ENCODE measurements at places on chromosomes 6 and 20. TPM values are rescaled to one million over a fixed set of nuclear protein-coding genes. Genes with fewer than 3 reads are reported as not detected.
A peak's percentile ranks its signal among the peaks of the same experiment; 100 is the strongest.

ADGB gene
- not detected for total RNA-seq

MRPS18B gene
- 52.4 TPM for total RNA-seq

AAR2 gene
- total RNA-seq, result 36.5 TPM

LMBRD1 gene
- total RNA-seq, result 53.4 TPM

NKX2-4 gene
- not detected for total RNA-seq

SHLD1 gene
- 6.6 TPM for total RNA-seq

CASS4 gene
- total RNA-seq, result 2.2 TPM

PRND gene
- total RNA-seq, result not detected

TSPO2 gene
- total RNA-seq, result not detected

EXOC2 gene
- total RNA-seq, result 26.5 TPM

HEY2 gene
- 2.3 TPM for total RNA-seq

CGAS gene
- 5.9 TPM for total RNA-seq

- DNase-seq, result no peak
Measured at GRCh38 chr6:167405778-167406532, 81.1 kb downstream of the TTLL2 start.

DNA sequence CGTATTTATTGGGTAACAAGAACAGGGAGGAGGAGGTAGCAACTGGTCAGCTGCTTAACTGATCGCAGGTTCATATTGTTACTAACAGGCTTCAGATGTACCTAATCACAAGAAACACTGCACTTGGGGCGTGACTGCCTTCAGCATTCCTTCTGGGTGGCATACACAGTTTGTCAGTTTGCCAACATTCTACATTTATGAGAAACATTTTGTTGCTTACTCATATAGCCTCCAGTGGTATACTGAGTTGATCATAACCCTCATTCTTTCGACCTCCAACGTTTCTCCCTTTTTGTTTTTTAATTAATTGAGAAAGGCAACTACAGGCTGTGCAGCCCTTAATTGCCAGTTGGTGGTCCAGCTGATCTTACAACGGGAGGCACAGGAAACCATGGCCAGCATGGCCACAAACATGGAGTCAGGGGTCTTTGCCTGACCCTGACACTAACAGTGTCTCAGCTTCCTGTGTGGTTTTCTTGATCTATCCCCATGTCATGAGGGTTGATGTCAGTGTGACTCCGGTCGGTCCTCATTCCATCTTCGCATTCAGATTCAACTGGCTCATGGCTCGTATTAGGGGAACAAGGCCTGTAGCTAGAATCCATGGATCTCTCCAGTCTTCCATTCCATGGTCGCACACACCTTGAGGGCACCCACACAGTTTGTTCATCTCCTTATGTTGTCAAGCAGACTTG lies 9.4 kb downstream of the EPB41L2 start:
- DNase-seq, result no peak

GRCh38 chr20:57108218-57108617 lies 158.2 kb downstream of the BMP7 start:
- DNase-seq, result no peak

- no peak for DNase-seq
Measured at GRCh38 chr6:157117431-157118095, 205.8 kb downstream of the TMEM242 start.

- no peak for DNase-seq
Measured at GRCh38 chr20:35240811-35241293, 14.4 kb downstream of the MMP24 start.

- DNase-seq, result no peak
Measured at GRCh38 chr6:73657201-73657600, 3.4 kb upstream of the SLC17A5 start.

DNA sequence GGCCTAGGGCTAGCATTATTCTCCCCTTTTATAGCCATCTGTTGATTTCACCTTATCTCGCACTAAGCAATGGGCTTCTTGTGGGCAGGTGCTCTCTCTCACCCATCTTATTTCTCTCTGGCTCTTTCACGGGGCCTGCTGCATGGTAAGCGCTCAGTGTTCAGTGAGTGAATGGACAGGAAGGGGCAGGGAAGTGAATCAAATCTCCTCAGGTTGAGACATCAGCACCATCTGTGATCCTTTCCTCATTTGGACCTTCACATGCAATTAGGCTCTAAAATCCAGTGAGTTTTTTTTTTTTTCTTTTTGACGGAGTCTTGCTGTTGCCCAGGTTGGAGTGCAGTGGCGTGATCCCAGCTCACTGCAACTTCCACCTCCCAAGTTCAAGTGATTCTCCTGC lies 76.5 kb upstream of the EZR start:
- DNase-seq, result no peak

GRCh38 chr20:45407067-45407745 lies 883 bp upstream of the DBNDD2 start:
- DNase-seq, result no peak

DNA sequence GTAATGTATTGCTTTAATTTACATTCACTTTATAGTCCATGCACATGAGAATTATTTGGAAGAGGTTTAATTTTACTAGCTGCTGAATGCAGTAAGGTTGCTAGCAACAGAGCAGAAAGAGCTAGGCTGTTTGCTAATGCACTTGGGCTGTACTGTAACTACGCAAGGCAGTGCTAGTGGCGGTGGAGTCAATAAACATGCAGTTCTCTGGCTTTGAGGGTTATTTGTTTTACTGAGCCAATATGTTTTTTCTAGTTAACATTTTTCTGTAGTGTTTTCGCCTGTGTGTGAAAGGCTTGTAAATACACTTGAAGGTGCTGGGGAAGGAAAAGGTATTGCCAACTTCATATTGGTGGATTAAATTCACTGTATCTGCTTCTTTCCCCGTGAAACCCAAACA lies 112.8 kb downstream of the BTBD3 start:
- DNase-seq, result no peak

GRCh38 chr6:137728386-137729349 lies 138.4 kb upstream of the TNFAIP3 start:
- DNase-seq, result no peak

- peak; percentile 36 for DNase-seq
Measured at GRCh38 chr20:5781798-5782750, 31.9 kb downstream of the SHLD1 start.

DNA sequence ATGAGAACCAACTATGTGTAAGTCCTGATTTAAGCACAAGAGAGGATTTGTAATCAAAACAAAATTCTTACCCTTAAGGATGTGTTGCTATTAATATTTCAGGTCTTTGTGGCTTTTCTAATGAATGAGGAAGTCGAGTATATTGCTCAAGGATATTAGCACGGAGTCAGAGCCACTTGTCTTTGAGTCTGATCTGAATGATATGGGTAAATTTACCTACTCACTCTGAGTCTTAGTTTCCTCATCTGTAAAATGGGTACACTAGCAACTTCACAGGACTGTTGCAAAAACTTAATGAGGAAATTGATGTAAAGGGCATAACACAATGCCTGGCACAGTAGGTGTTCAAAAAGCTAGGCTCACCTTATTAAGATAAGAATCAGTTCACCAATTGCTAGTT lies 30.0 kb upstream of the QKI start:
- DNase-seq, result no peak

DNA sequence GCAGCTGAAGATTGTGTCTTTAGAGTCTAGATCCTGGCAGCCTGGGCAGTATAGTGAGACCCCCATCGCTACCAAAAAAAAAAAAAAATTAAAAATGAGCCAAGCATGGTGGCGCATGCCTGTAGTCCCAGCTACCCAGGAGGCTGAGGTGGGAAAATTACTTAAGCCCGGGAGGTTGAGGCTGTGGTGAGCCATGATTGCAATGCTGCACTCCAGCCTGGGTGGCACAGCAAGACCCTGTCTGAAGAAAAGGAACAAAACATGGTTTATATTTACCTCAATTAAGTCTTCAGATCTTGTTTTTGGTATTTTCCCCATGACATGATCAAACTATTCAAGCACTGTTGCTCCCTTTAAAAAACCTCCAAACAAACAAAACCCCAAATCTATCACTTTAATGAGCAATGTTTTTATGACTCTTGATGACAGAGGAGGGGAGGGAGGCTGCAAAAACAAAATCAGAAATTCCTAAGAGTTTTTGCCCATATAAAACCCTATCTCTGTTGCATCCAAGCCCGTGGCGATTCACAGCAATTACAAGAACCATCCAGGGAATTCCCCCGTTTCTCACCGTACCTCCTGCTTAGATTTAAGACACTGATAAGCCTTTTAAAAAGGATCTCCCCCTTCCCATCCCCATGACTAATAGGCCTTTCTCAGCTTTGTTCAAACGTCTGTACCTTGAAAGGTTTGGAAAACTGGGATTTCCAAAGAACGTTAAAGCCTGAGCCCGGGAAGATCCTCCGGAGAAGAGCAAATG lies 259.9 kb downstream of the BMP7 start:
- DNase-seq, result no peak

GRCh38 chr6:2188856-2189384 lies 56.5 kb downstream of the GMDS start:
- no peak for DNase-seq

DNA sequence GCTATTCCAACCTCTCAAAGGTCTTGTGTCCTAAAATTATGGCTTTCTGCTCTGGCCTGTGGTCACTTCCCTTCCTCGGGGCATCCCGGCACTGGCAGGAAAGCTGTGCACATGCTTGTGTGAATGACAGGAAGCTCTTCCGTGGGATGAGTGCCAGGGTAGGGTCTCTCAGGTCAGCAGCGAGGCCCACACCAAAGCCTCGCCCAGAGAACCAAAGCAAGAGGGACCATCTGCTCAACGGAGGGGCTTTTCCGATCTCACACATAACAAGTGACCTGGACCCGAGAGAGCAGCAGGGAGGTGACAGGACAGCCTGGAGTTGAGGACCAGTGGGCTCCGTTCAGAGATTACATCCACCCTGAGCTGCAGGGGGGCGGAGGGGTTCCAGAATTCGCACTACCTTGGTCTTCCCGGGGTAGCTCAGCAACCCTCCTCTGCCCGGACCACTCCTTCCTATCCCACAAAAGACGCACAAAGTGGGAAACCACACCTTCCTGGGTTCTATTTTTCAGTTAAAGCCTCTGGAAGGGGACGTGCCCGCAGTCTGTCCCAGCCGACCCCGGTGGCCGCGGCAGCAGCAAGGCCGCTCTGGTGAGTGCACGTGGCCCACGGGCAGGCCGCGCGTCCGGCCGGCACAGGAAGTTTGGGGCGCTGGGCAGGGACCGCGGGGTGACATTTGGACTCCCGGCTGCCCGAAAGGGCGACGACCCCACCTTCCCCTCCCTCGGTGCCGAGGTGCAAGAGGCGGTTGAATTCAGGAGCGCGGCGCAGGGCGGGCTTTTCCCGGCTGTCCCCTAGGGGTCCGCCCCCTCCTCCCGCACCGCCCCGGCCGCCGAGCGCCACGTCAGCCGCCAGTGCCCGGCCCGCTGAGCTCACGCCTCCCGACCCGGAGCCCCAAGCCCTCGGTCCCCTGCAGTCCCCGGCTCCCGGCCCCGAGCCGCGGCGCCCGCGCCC lies 988 bp downstream of the TXNDC5 start:
- no peak for DNase-seq

GRCh38 chr20:48210111-48211027 lies 425.1 kb upstream of the SULF2 start:
- DNase-seq, result no peak

- DNase-seq, result no peak
Measured at GRCh38 chr20:45111799-45112471, 3.0 kb downstream of the WFDC5 start.

- no peak for DNase-seq
Measured at GRCh38 chr6:36119209-36119608, 11.1 kb upstream of the MAPK13 start.

DNA sequence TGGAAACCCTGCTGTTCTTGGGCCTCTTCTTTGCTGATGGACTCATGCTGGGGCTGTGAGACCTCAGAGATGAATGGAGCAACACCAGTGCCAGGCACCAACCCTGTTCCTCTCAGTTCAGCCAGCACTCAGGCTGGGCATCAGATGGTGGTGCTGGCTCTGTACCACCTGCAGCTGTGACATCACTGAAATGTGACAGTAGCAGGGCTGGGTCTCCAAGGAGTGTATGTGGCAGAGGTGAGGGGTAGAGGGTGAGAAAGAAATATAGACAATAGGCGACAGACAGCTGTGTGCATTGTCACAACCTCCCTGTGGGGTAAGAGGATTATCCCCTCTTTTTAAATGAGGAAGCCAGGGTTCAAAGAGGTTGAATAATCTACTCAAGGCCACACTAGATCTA lies at the start of gene TP53TG5:
TP53TG5 (minus strand) TSS at position 135 of the 400 bp plus-strand sequence; CDS start at position 46, 89 bp downstream.
- no peak for DNase-seq

DNA sequence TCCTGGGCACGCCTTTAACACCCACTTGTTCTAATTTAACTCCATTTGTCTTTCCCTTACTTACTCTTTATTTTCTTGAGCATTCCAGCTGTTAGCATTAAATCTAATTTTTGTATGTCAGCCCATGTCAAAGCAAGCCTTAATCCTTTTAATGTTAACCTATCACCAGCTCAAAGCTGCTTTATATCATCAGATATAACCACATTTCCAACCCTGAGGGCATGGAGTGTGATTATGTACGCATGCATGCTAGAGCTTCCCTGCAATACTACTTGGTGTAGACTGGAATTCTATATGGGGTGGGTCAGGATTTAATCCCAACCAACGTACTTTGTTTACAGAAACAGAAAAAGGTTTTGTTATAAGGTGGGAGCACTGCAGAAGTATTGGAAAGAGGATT lies 139.4 kb upstream of the HMGN3 start:
- DNase-seq, result no peak

DNA sequence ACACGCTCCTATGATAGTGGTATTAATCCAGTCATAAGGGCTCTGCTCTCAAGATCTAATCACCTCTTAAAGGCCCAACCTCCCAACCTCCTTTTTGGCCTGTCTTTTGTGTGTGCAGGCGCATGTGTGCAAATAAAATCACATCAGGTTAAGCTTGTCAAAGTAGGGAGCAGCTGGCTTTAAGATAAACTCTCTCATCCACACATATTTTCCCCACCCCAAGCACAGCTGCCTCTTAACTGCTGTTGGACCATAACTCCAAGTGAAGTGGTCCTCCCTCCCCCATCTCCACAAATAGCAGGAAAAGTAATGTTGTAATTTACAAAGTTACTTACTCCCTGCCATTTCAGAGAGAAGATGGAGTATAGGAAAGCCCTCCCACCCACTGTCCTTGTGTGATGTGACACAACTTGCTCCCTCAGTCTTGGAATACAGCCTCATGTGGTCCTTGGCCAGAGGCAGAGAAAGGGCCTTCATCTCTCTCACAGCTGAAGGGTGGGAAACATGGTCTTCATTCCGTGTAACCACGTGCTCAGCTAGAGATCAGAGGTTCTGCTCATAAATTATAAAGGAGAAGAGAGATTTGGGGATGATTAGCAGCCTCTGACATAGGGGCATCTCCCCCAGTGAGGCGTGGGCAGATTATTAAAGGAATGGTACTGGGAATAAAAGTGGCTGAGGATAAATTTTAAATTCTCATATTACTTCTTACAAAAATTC lies 74.8 kb upstream of the TPD52L1 start:
- DNase-seq, result no peak

DNA sequence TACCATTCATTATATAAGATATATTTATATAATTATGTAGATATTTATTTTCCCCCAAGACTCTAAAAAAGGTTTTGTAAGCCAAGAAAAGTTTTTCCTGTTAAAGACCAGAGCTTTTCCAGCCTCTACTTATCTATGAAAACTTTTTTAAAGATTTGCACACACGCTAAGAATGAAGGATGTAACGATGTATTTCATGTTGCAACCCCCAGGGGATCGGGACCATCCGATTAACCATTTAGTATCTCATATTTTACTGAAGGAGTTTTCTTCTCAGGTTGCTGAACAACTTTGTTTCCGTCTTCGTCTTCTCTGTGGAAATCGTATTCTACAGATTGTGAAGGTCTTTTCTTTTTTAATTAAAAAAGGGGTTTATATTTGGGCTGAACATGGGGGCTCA lies 70.0 kb upstream of the SASH1 start:
- no peak for DNase-seq

- no peak for DNase-seq
Measured at GRCh38 chr20:59678288-59678687, 73.9 kb downstream of the PHACTR3 start.

- no peak for DNase-seq
Measured at GRCh38 chr6:135181333-135182070, 394 bp downstream of the MYB start.
